ENCODE measurements at places on chromosomes 1 and 21.

DNA sequence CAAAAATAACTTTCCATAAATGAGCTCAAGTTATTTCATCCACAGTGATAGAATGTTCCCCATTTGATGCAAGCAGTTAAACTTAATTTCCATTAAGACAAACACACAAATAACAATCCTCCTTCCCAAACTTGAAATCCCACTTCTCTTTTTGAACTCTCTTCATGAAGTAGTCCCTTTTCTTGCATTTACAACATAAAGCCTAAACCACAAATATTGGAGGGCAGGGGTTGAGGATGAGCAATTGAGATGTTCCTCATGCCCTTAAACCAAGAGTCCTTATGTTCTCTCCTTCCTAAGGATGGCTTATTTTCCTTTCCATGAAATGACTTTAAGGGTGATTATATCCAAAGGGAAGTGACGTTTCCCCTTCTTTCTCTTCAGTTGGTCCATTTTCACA is 228.8 kb downstream of the DISC1 start:
- no peak for DNase-seq

DNA sequence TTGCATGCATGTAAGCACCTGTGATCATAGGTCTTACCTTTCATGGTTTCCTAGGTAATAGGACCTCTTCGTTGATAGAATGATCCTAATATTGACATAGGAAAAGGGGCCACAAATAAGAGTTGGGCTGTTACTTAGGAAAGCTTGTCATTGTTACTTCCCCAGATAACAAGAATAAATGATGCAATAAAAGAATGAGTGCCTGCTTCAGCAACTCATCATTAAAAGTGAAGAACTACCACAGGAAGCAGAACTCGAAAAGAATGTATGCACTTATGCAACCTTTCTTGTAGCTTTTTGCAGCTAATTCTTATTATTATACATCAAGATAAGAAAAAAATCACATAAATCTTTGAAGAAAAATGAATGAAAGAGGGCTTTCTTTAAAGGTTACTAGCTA is 548.6 kb downstream of the LTN1 start:
- no peak for DNase-seq

- DNase-seq: no peak
Observed at GRCh38 chr1:156893048-156893953, at the start of gene PEAR1. Gene PEAR1, plus strand, starts transcription at chr1:156893718. Its CDS starts 10,209 bp downstream, at chr1:156903927.

DNA sequence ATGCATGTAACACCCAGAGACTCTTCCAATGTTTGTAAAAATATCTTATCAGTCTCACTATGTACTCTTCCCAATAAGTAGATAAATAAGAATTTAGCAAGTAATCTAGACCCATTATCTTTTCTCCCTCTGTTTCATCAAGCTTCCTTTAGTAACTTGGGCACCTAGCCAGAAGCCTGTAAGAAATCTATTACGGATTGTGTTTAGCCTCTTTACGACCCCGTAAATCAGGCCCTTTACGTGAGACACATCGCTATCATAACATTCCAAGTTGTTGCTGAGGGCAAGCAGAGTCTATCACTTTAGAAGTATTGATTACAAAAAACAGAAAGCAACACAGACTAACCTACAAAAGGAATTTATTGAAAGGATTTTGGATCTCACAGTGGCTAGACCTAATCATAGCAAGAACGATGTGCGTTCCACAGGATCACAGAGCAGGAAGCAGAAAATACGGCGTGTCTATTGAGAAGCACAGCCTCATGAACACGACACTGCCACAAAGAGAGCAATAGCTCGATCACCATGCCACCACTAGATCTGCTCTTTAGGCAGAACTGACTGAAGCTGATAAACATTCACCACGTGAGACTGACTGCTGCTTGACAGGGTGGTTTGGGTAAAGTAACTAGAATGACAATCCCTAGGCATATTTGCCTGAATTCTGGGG is 922.1 kb downstream of the AMY1C start:
- DNase-seq: no peak

- no peak for DNase-seq
Observed at GRCh38 chr1:210291786-210292230, 36.9 kb upstream of the HHAT start.

DNA sequence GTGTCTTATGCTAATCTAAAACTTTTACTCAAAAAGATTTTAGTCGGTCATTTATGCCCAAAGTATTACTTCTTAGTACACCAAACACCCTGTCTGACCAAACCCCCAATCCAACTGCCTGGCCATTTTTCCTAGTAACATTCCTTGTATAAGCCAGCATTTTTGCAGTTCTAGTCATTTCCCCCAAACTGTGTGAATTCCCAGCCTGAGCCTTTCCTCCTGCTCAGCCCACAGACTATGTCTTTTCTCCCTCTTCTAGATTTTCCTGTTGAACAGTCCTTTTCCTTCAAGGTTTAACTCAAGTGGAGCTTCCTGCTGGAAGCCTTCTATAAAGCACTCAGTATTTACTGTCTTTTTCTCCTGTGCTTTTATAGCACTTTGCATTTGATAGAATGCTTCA is 843.8 kb downstream of the USP25 start:
- DNase-seq: no peak

DNA sequence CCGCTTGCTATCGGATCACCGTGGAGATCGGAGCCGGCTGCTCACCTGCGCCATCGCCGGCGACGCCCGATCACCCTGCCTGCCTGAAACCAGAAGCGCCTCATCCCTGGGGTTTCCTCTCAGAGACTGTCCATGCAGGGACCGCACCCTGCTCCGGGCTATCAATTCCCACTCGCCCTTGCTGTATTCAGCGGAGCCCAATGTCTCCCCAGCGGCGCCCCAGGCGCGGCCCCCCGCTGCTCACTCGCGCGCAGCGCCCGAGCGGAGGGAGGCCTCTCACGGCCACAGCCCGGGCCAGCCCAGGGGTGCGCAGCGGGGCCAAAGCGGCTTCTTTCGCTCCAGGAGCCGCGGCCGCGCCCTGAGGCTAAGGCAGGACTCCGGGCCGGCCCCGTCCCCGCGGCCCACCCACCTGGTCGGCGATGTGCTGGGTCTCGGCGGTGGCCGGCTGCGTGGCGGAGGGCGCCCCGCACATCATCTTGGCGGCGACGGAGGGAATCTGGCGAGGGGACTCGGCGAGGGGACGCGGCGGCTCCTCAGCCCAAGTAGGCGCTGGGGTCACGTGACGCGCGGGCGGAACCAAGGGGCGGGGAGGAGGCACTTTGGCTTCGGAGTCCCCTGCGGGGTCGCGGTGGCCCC is at the start of gene CSTB:
Gene CSTB, minus strand, starts transcription at position 514 of the 636 bp plus-strand sequence. Its CDS starts 39 bp downstream, at position 475.
- DNase-seq: peak; percentile 90

DNA sequence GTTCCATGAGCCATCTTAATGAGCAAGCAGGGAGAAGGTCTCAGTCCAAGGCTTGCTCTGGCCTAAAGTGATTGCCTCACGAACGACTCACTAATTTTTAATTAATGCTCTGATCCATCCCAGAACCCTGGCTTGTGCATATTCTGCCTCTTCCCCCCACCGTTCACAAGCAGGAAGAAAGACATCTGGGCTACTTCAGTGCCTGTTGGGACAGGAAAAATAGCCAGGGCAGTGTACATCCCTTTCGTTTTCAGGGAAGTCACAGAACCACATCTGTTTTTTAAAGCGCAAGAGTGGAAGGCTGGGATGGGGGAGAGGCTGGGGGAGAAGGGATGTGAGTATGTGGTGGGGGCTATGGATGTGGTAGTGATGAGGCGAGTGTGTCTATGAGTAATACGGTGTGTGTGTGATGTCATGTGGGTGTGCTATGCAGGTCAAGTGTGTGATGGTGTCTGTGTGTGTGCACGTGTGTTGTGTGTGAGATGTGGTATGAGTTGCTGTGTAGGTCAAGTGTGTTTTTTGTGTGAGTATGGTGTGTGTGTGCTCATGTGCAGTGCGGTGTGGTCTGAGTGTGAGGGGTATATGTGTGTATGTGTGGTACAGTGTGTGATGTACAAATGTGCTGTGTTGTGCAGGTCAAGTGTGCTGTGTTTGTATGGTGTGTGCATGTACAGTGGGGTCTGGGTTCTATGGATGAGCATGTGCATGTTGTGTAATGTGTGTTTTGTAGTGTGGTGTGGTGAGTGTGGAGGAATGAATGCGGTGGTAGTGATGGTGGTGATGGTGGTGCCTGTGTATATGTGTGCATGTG is 64.9 kb upstream of the SYT6 start:
- no peak for DNase-seq

DNA sequence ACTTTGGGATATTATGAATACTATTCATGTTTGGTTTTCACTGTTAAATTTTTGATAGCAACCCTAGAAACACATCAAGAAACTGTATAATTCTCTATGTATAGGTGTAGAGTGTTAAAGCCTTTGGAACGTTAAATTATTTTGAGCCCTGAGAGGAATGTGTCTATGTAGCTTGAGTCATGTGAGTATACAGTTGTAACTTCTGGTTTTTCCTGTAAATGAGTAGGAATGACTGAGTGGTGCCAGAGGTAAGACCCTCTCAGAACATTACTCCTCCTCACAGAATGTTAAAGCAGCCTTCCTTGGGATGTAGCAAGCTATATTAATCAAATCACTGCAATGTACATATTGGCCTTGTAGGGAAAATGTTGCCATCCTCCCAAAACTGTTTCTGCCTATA is 69.0 kb downstream of the C1orf21 start:
- DNase-seq: no peak

DNA sequence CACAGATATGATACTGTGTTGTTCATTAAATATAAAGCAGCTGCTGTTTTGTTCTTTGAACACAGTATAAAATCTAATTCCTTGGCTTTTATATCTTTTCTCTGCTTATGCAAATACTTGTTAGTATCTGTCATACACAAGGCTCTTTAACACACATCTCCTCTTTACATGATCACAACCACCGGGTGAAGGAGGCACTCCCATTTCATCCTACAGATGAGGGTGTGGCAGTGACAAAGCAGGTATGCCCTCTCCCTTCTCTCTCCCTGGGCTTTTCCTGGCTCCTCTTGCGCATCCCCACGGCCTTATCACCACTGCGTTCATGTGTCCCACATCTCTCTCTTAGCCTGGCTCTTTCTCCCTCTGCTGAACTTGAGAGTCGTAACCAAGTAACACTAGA is 38.2 kb downstream of the JUN start:
- no peak for DNase-seq

DNA sequence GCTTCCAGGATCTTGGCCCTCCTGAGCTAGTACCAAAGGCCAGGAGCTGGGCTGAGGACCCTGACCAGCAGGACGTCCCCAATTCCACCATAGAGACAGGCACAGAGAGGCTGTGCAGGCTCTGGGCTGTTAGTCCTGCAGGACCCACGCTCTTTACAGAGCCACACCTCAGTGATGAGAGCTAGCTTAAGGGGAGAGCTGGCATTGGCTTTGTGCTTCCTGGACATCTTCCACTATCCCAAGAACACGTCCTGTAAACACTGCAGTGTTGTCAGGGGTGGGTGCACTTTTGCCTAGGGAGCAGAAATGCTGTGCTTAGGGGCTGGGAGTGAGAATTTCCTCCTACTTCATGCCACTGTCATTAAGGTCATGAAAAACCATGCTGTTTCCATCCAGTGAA is 91.7 kb upstream of the EDN2 start:
- DNase-seq: no peak
